Peyer's patch (tissue), 4 donors: ENCODE measurements at places on chromosomes 3 and 15. TPM values are rescaled to one million over a fixed set of nuclear protein-coding genes. Genes with fewer than 3 reads are reported as not detected.
A peak's percentile ranks its signal among the peaks of the same experiment; 100 is the strongest.

- H3K4me1 ChIP-seq, result no peaks in the 10 kb centered on the region
- H3K4me3 ChIP-seq, result no peak overlapping the region
- no peaks in the 10 kb centered on the region for H3K27me3 ChIP-seq
- no peaks in the 10 kb centered on the region for H3K36me3 ChIP-seq
These were observed 22.0 kb downstream of the AADAC start for GRCh38 chr3:151835751-151836525.

The LRRC49 gene
- total RNA-seq, result 4.4 TPM

GRCh38 chr15:63111481-63111880 is 10.2 kb upstream of the LACTB start:
- H3K36me3 ChIP-seq, result no peaks in the 10 kb centered on the region
- no peak overlapping the region for H3K27ac ChIP-seq
- H3K4me3 ChIP-seq, result no peak overlapping the region
- no peaks in the 10 kb centered on the region for H3K27me3 ChIP-seq
- DNase-seq, result no peak

- no peak overlapping the region for H3K4me3 ChIP-seq
- DNase-seq, result no peak
- no peaks in the 10 kb centered on the region for H3K27me3 ChIP-seq
- no peak overlapping the region for H3K27ac ChIP-seq
- no peaks in the 10 kb centered on the region for H3K36me3 ChIP-seq
- no peaks in the 10 kb centered on the region for H3K4me1 ChIP-seq
These were observed 766.8 kb downstream of the TBL1XR1 start for GRCh38 chr3:176430244-176431037.

DNA sequence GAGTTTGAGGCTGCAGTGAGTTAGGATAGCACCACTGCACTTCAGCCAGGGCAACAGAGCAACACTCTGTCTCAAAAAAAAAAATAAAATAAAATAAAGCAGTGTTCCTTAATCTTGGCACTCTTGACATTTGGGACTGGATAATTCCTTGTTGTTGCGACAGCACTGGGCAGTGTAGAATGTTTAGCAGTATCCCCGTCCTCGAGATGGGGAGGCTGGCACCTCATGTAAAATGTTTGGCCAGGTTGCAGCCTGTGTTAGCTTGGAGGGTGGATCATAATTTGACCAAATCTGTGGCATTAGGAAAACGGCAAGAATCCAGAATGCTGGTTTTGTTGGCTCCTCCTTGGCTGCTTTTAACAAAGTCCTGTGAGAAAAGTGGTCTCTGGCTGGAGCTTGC is 47.0 kb downstream of the ZNF445 start:
- H3K36me3 ChIP-seq, result no peaks in the 10 kb centered on the region
- no peak for DNase-seq
- no peak overlapping the region for H3K27ac ChIP-seq
- no peaks in the 10 kb centered on the region for H3K4me1 ChIP-seq
- no peaks in the 10 kb centered on the region for H3K27me3 ChIP-seq

DNA sequence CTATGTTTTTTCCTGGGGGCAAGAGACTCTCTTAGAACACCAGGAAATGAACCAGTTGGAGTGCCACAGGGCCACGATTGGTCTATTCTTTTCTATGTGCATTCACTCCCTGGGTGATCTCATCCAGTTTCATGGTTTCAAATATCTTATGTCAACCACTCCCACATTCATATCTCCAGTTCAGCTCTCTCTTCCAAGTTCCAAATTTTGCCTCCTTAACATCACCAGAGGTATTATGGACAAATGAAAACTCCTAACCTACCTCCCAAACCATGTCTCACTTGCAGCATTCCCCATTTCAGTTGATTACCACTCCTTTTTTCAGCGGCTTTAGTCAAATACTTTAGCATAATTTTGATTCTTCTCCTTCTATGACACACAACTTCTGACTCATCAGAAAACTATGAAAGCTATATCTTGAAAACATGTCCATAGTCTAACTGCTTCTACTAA is 203.1 kb upstream of the SEMA6D start:
- no peaks in the 10 kb centered on the region for H3K4me1 ChIP-seq
- no peaks in the 10 kb centered on the region for H3K36me3 ChIP-seq
- H3K4me3 ChIP-seq, result no peak overlapping the region
- H3K27me3 ChIP-seq, result no peaks in the 10 kb centered on the region
- DNase-seq, result no peak
- no peak overlapping the region for H3K27ac ChIP-seq

The ZMYND10 gene
- total RNA-seq, result not detected

- no peak overlapping the region for H3K27ac ChIP-seq
- no peaks in the 10 kb centered on the region for H3K27me3 ChIP-seq
- H3K4me3 ChIP-seq, result peak overlapping the region; percentile 6
- H3K36me3 ChIP-seq, result no peaks in the 10 kb centered on the region
These were observed 113.4 kb downstream of the SRGAP3 start for GRCh38 chr3:9135930-9136525.

- no peaks in the 10 kb centered on the region for H3K27me3 ChIP-seq
- H3K27ac ChIP-seq, result no peak overlapping the region
- no peak overlapping the region for H3K4me3 ChIP-seq
- no peak for DNase-seq
- H3K36me3 ChIP-seq, result no peaks in the 10 kb centered on the region
These were observed 51.7 kb downstream of the GPR176 start for GRCh38 chr15:39868396-39868795.

DNA sequence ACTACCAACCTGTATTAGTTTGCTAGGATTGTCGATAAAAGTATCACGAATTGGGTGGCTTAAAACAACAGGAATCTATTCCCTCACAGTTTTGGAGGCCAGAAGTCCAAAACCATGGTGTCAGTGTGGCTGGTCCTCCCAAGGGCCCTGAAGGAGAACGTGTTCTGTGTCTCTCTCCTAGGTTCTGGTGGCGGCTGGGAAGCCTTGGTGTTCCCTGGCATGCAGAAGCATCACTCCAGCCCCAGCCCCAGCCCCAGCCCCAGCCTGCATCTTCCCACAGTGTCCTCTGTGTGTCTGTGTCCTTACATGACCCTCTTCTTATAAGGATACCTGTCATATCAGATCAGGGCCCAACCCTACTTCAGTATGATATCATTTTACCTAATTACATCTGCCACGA is 272.5 kb upstream of the LYSMD4 start:
- H3K27ac ChIP-seq, result no peak overlapping the region
- no peak for DNase-seq
- no peak overlapping the region for H3K4me3 ChIP-seq
- no peaks in the 10 kb centered on the region for H3K27me3 ChIP-seq
- H3K4me1 ChIP-seq, result no peaks in the 10 kb centered on the region
- no peaks in the 10 kb centered on the region for H3K36me3 ChIP-seq

The GOLGA8J gene
- not detected for total RNA-seq

DNA sequence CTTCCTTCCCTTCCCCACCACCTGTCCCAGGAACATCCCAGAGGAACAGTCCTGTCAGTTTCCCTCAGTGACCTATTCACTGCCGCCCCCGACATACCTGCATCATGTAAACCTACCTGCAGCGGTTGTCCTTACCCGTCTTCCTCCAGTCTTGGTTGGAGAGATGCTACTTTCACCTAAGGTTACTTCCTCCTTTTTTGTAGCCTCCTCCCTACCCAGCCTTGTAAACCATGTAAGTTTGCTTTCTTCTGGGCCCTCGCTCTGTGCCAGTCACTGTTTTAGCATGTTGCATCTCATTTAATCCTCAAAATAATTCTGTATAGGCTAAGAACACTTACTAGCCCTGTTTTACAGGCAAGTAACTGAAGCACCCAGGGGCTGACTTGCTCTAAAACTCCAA is 58.3 kb downstream of the GPR171 start:
- no peak for DNase-seq
- H3K27ac ChIP-seq, result no peak overlapping the region
- no peaks in the 10 kb centered on the region for H3K27me3 ChIP-seq
- H3K4me3 ChIP-seq, result no peak overlapping the region
- H3K4me1 ChIP-seq, result no peaks in the 10 kb centered on the region
- no peaks in the 10 kb centered on the region for H3K36me3 ChIP-seq

GRCh38 chr15:97521381-97522285 is 438.9 kb upstream of the ARRDC4 start:
- H3K4me1 ChIP-seq, result no peaks in the 10 kb centered on the region
- H3K4me3 ChIP-seq, result no peak overlapping the region
- no peak for DNase-seq
- no peak overlapping the region for H3K27ac ChIP-seq

DNA sequence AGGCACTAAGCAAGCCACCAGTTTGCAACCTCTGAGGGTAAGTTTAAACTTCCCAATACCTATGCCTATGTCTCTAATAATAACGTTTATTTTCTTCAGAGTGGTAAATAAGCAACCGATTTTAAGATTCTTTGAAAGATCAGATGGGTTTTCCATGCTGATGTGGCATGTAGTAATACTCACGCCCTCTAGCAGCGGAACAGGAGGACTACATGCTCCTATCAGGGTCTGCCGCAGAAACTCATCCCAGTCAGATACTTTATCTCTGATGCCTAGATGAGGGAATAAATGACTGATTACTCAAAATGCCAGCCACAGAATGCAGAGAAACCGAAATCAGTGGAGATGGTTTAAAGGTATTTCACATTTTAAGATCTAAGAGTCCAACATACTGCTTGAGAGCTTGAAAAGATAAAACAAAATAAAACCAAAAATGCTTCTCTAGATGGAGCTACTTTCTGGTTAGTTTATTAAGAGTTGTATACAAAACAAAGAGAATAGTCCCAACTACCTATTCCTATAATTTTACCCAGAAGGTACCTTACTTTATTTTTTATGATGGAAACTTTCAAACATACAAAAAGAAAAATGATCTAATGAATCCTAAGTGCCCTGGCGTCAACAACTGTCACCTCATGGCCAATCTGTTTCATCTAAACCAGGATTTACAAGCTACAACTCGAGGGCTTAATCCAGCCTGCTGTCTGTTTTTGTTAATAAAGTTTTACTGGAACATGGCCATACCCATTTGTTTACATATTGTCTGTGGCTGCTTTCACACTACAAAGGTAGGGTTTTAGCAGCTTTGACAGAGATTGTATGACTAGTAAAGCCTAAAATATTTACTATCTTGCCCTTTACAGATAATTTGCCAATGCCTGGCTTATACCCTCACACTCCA is 37.5 kb upstream of the STIMATE start:
- no peak overlapping the region for H3K4me3 ChIP-seq
- no peaks in the 10 kb centered on the region for H3K4me1 ChIP-seq
- DNase-seq, result peak; percentile 80
- no peaks in the 10 kb centered on the region for H3K27me3 ChIP-seq

GRCh38 chr3:106208251-106208650 is 339.4 kb upstream of the CBLB start:
- DNase-seq, result no peak
- no peaks in the 10 kb centered on the region for H3K36me3 ChIP-seq

The CLRN1 gene
- not detected for total RNA-seq

The DIS3L gene
- 10.9 TPM for total RNA-seq

The SLC9C1 gene
- total RNA-seq, result 12.4 TPM

DNA sequence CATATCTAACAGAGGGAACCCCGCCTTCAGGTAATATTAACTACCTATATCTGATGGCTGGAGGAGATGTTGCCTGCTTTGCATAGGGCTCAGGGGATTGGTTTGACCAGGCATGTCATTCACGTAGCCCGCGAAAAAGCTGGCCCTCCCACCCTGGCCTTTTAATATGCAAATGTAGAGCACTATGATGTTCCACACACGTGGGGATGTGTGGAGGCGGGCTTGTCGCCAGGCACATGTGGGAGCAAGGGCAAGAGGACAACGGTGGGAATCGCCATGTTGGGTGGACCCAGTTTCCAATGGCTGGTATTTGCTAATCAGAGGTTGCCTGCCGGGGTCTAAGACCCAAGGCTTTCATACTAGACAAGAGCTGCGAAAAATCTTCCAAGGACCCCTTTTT is 469.8 kb downstream of the ZPLD1 start:
- H3K36me3 ChIP-seq, result no peaks in the 10 kb centered on the region
- H3K27me3 ChIP-seq, result no peaks in the 10 kb centered on the region
- H3K4me1 ChIP-seq, result no peaks in the 10 kb centered on the region
- H3K27ac ChIP-seq, result no peak overlapping the region
- peak; percentile 10 for DNase-seq

The CYP1A1 gene
- 3.3 TPM for total RNA-seq

DNA sequence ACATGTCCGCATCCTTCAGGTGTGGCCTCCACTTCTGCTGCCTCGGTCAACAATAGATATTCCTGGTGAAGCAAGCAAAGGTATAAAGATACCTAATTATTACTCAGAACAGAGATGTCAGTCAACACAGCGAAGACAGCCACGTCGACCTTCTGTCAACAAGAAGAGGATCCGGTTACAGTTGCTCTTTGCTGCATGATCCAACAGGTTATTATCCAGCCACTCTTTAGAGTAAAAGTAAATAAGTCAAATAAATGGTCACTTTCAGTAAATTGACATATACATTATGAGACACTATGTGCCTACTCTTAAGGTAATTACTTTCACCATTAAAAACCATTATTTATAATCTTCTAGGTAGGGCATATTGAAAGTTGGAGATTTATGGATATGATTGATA is 356.8 kb upstream of the ATP11B start:
- no peak overlapping the region for H3K27ac ChIP-seq
- no peaks in the 10 kb centered on the region for H3K36me3 ChIP-seq
- H3K27me3 ChIP-seq, result no peaks in the 10 kb centered on the region
- H3K4me3 ChIP-seq, result no peak overlapping the region
- no peak for DNase-seq

The FEZF2 gene
- not detected for total RNA-seq

DNA sequence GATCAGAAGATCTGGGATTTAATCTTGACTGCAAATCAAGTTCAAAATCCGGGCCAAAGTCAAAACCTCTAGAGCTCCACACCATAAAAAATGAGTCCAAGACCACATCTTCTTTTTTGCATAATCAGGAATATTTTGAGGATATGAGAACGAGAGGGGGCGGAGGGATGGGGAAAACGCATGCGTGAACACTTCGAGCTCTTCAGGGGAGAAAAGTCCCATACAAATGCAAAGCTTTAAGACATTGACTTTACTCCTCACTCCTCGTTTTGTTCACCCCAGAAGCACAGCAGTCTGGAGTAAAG is 68.2 kb downstream of the SUMF1 start:
- H3K4me3 ChIP-seq, result no peak overlapping the region
- H3K27me3 ChIP-seq, result no peaks in the 10 kb centered on the region
- H3K4me1 ChIP-seq, result no peaks in the 10 kb centered on the region
- H3K36me3 ChIP-seq, result no peaks in the 10 kb centered on the region
- no peak overlapping the region for H3K27ac ChIP-seq

The ITIH1 gene
- total RNA-seq, result not detected

GRCh38 chr3:31014317-31015040 is 120.0 kb upstream of the GADL1 start:
- no peaks in the 10 kb centered on the region for H3K4me1 ChIP-seq
- no peaks in the 10 kb centered on the region for H3K36me3 ChIP-seq
- no peaks in the 10 kb centered on the region for H3K27me3 ChIP-seq
- no peak for DNase-seq
- H3K4me3 ChIP-seq, result no peak overlapping the region
- no peak overlapping the region for H3K27ac ChIP-seq

GRCh38 chr3:105561876-105562275 is 195.2 kb downstream of the ALCAM start:
- H3K27ac ChIP-seq, result no peak overlapping the region
- DNase-seq, result no peak
- no peaks in the 10 kb centered on the region for H3K36me3 ChIP-seq
- H3K4me3 ChIP-seq, result no peak overlapping the region

The IL17RB gene
- 18.2 TPM for total RNA-seq
